NCI-H1092 treated with DMSO at 0.1 percent for 48 hours (cell line): ENCODE measurements at places on chromosomes 16 and 17.

- DNase-seq = no peak
Observed at GRCh38 chr17:7408252-7408727, 645 bp downstream of the NLGN2 start.

GRCh38 chr16:85812031-85812807 is 12.7 kb downstream of the COX4I1 start:
- no peak for DNase-seq

GRCh38 chr16:30805370-30806169 is 18.6 kb upstream of the ZNF629 start:
- DNase-seq = peak; percentile 79

GRCh38 chr16:15542734-15543347 is 100.1 kb downstream of the MARF1 start:
- no peak for DNase-seq

- DNase-seq = no peak
Observed at GRCh38 chr16:54389836-54390494, 103.4 kb upstream of the IRX3 start.
